ENCODE measurements at places on chromosomes 2 and 18.

DNA sequence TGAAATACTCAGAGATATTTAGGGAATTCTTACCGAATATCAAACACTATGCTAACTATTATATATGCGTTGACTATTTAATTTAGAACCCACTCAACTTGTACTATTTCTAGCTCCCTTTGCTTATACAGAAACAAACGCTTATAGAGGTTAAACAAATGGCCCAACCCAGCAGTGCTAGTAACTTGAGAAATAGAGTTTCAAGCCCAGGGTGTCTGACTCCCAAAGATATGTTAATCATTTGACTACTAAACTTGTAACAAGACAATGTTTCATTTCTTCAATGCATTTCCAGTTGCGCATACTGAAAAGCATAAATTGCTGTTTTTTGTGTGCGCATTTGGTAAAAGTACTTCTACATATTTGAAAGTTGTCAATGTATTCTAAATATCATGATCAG, 310.3 kb downstream of the GALNT13 start:
- no peak for DNase-seq

DNA sequence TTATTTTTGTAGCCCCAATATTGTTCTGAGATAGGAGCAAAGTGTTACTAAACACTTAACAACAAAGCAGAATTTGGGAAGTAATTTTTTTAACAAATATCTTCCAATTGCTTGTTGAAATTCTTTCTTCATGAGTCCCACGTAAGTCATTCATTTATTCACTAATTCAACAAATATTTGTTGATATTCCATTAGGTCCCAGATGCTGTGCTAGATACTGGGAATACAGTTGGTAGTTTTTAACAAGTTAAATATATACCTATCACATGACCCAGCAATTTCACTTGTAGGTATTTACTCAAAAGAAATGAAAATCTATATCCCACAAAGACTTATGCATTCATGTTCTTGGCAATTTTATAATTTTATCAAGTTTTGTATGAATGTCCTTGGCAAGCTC, 7.0 kb upstream of the BBS5 start:
- DNase-seq = no peak

DNA sequence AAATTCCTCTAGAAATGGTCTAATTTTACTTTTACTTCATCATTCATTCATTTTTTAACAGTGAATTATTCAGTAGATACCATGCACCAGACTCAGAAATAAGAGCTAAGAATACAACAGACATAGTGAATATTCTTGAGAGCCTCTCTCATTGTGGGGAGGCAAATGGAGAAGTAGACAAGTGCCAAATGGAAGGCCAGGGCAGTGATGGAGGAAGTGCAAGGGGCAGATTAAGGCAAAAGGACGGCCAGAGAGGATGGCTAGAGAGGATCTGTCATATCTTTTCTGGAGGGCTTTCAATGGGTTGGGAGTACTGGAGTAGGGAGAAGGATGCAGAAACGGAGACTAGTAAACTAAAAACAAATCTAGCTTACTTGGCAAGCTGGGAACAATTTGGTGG, 19.0 kb upstream of the RMDN2 start:
- DNase-seq = no peak

- DNase-seq = no peak
Observed at GRCh38 chr2:6982934-6983589, 65.8 kb downstream of the RNF144A start.

GRCh38 chr18:55097456-55098170, 138.4 kb upstream of the CCDC68 start:
- no peak for DNase-seq

DNA sequence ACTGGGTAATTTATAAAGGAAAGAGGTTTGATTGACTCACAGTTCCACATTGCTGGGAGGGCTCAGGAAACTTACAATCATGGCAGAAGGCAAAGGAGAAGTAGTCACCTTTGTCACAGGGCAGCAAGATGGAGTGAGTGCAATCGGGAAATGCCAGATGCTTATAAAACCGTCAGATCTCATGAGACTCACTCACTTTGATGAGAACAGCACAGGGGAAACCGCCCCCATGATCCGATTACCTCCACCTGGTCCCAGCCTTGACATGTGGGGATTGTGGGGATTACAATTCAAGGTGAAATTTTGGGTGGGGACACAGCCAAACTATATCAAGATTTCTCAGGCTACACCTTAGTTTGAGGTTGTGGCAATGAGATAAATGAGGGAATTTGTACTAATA, 54.9 kb downstream of the AKAIN1 start:
- no peak for DNase-seq

GRCh38 chr2:31065356-31065755, 72.9 kb downstream of the GALNT14 start:
- DNase-seq = no peak

GRCh38 chr2:16362611-16363010, 303.0 kb downstream of the CYRIA start:
- DNase-seq = no peak

GRCh38 chr2:149735237-149735958, 147.8 kb upstream of the MMADHC start:
- no peak for DNase-seq

- DNase-seq = no peak
Observed at GRCh38 chr2:186135686-186136085, 350.4 kb upstream of the ZC3H15 start.

GRCh38 chr2:226643946-226644282, 155.7 kb downstream of the IRS1 start:
- no peak for DNase-seq

GRCh38 chr2:97914691-97915213, 81.0 kb downstream of the TMEM131 start:
- no peak for DNase-seq

DNA sequence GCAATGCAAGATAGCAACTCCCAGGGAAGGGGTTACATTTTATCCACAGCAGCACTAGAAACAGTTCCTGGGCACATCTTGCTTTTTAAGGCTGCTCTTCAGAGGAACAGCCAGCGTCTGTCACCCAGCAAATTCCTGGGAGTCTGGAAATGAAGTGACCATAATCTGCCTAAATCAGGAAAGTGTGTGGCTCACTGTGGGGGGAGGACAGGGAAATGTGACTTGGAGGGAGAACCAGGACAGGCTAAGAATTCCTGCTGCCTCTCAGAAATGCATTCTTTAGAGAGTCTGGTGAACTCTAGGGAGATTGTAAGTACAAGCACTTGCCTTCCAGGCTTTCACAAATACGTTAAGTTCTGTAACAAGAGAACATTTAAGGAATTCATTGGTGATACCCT, 364.3 kb upstream of the SPHKAP start:
- no peak for DNase-seq

- DNase-seq = no peak
Observed at GRCh38 chr18:56747032-56747658, 96.0 kb downstream of the WDR7 start.

DNA sequence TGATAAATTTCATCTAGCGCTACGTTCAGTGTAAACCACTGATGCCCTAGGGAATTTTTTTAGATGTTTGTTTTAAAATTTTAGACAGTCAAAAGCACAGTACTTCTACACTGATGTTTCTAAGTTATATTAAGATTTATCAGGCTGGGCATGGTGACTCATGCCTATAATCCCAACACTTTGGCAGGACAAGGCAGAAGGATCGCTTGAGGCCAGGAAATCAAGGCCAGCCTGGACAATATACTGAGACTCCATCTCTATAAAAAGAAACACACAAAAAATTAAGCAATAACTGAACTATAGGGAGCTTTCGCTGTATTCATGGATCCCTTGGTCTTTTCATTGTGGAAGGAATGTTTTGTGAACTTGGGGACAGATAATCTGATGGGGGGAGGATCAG, 50.6 kb upstream of the MAPRE2 start:
- DNase-seq = no peak

GRCh38 chr2:59084326-59084725, 843.2 kb upstream of the FANCL start:
- DNase-seq = no peak

DNA sequence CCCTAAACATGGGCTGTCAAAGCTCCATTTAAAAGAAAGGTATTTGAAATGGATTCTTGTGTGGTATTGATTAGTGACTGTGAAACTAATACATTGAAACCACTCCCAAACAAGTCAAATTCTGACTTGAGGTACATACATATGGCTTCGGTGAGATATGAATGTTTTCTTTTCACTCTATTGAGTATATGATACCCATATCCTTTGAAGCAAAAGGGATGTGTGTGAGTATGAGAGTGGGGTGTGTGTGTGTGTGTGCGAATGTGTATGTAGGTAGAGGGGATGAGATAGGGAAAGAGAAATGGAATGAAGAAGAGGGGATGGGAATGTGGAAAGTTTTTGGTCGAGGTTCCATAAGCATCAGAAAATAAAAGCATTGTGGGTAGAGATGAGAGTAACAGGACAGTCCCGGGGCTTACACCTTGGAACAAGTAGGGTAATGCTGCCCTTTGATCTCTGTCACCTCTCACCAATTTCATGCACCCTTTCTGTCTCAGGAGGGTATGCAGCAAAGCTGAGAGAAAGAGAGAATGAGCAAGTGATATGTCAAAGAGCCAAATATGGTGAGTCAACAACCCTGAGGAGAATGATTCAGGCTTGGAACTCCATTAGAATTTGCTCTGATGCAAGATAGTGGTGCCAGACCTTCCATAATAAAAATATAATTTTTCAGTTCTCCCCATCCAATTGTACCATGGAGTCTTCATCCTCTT, 64.0 kb upstream of the ZEB2 start:
- no peak for DNase-seq

DNA sequence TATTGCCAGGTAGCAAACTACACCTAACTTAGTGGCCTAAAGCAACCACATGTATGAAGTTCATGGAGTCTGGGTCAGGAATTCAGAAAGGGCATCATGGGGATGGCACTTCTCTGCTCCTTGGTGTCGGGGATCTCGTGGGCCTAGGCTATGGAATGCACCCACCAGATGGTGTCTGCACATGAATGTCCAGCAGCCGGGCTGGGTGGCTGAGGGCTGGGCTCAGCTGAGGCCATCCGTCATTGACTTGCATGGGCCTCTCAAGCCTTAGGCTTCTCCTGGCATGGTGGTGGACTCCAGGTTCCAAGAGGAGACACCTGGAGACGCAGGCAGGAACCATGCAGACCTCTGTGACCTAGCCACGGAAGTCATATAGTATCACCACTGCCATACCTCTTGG, 26.0 kb upstream of the RPL31 start:
- DNase-seq = no peak

DNA sequence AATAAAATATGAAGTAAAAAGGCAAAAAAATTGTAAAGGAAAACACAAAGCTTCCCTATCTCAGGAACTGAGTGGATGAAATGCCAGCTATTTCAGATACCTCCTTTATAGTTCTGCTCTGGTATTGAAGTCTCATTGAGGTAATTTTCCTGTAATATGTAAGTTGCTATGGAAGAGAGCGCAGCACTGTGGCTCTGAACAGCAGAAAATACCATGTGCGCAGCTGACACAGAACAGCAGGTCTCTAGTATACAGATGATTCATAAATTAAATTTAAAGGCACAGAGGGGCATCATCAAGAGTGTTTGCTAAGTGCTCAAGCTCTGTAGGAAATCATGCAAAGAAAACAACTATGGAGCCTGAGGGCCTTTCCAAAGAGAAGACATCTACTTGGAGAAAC, 315.3 kb upstream of the CDH7 start:
- DNase-seq = no peak

DNA sequence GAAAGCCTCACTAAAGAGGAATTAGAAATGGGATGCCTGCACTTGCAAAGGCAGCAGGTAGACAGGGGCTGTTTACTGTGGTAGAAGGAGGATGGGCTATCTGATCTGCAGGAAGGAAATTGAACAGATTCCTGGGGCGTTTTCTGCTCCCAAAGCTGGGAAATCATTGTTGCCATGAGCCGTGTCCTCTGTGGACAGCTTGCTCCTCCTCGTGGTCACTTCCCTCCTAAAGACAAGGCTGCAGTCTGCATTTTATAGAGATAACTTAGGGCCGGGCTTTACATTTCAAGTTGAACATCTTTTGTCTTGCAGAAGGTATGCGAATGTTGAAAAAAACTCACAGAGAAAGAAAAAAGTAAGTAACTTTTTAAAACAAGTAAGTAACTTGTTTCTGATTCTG, 50.9 kb downstream of the DCDC2C start:
- no peak for DNase-seq

Data from LNCaP clone FGC (cell line).